Activated T-cell treated with anti-CD3 and anti-CD28 coated beads for 1 hour (primary cell): ENCODE measurements at places on chromosomes 7 and 10.
A peak's percentile ranks its signal among the peaks of the same experiment; 100 is the strongest.

DNA sequence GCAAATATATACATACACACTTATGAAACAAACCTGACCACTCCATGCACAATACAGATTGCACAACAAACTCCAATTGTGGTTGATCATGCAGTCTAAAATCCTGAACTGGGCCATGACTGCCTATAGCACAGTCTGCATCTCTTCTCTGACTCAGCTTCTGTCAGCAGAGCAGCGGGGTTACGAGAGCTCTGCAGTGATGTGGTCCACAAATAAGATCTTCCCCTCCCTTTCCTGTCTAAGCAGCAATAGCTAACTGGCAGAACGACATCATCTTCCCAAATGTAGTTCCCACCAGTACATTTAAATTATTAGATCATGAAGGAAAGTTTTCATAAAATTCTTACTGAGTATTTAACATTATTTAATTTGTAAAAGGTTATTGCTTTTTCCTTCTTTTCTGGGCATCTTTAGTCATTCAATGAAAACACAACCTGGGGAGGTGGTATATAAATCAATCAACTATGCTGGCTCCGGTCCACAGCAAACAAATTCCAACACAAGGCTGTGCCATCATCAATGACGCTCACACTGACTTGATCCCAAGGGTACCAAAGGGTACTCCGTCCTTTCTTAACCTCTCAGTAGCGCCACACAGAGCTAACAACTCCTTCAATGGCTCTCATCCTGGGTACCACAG lies 17.1 kb downstream of the ARHGAP21 start:
- DNase-seq = peak; percentile 7

GRCh38 chr10:112137154-112137987 lies 46.2 kb downstream of the GPAM start:
- peak; percentile 35 for DNase-seq

- no peak for DNase-seq
Observed at GRCh38 chr7:91898240-91898992, 17.9 kb upstream of the MTERF1 start.

DNA sequence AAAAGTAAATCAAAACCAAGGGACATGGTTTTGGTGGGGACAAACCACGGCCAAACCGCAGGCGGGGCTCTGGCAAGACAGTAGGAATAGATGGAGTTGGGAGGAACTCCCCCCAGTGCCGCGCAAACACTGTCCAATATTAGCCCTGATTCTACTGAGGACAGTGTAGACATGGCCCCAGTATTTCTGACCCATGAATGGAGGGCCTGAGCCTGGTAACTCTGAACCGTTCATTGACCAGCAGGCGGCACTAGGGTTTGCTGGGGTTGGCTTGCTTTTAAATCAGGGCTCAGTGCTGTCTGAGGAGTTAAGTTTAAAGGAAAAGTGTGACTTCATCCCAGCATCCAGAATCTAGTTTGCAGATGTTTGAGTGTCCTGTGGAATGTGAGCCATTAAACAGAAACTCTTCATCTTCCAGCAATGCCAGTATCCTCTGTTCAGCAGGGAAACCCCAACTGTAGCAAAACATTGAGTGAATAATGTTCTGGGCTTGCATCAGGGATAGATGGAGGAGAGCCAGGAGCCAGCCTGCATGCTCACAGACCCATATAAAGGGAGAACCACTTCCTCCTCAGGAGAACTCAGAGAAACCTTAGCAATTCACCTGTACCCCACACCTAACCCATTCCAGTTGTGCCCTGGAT lies 147.4 kb upstream of the PRSS58 start:
- DNase-seq = no peak

DNA sequence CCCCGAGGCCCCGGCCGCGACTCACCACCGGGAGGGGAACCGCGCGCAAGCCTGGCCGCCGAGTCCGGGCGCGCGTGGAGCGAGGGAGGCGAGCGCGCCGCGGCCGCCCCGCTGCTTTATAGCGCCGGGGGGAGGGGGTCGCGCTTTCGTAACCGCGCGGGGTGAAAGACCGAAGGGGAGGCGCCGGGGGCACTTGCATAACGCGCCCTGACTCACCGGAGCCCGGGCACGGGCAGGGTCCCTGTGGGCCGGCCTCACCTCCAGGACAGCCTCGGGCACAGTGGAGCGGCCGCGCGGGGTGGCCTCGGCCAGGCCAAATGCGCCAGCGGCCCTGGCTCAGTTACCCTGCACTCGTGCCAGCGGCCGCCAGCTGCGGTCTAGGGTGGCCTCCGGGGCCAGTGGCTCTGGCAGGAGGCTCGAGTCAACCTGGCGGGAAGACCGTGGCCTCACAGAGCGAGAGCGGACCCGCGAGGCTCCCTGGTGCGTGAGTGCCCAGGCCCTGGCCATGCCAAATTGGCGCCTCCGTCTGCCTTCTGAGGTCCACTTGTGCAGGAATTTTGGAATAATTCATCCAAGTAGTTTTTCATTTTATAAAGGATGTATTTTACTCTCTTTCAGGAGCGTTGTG lies at the start of gene RBP4:
Gene RBP4 (minus strand): TSS at position 90 of the 628 bp plus-strand sequence. CDS start 207 bp downstream, outside the sequence.
- no peak for DNase-seq

DNA sequence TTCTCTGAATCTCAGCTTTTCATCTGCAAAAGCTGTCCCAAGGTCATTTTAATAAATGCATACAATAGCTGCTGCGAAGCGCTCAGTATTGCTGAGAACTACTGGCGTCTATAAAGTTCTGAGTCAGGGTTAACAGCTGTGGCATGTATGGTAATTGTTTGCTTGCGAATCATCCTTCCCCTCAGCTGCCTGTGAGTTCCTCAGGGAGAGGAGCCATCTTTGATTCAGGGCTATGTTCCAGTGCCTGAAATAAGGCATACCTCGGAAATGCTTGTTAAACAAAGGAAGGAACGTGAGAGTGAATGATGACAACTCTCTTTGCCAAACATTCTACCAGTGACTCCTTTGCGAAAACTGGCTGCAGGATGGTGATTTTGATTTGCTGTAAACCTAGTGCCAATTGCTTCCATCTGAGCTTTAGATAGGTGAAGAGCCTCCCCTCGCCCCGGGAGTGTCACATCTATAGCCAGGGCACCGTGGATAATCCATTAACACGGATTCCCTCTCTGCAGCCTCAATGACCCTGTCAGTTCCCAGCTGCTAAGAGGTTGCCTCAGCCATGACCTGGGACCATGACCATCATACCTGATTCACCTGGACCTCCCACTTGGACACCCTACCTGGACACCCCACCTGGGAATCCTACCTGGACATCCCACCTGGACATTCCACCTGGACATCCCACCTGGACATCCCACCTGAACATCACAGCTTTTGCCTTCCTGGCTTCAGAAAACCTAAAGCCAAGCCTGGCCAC lies 39.6 kb downstream of the GPRIN2 start:
- DNase-seq = no peak

- no peak for DNase-seq
Observed at GRCh38 chr7:21942955-21943354, 2.7 kb downstream of the CDCA7L start.

GRCh38 chr7:2589341-2589740 lies 30.6 kb downstream of the IQCE start:
- no peak for DNase-seq

GRCh38 chr7:5237286-5237685 lies 45.5 kb upstream of the SLC29A4 start:
- no peak for DNase-seq

DNA sequence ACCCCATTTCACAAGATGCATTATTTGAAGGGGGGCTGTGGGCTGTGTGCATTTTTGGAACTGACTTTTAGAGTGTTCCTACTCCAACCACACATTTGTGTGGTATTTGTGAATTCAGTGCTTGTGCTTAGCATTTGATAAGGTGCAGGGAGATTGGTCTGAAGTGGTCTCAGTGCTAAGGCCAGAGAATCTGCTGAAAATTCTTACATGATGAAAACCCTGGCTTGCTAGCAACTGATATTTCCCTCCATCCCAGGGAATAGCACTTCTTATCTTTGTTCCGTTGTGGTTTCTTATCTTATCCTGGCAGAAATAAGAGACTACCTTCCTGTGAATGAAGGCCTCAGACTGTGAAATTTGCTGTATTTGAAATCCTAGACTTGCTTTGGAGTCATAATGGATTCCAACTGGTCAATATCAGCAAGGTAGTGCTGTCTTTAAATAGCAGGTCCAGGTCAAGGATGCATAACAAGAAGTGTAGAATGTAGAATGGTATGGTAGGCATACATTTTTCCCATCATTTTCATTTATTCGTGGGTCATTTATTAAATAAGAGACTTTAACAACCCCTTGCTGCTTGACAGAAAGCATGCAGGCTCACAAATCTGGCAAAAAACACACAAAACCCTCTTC lies 986.9 kb downstream of the REEP3 start:
- no peak for DNase-seq

GRCh38 chr10:102935505-102935904 lies 17.4 kb downstream of the CNNM2 start:
- DNase-seq = no peak

- no peak for DNase-seq
Observed at GRCh38 chr10:788796-789748, 99.6 kb upstream of the DIP2C start.

DNA sequence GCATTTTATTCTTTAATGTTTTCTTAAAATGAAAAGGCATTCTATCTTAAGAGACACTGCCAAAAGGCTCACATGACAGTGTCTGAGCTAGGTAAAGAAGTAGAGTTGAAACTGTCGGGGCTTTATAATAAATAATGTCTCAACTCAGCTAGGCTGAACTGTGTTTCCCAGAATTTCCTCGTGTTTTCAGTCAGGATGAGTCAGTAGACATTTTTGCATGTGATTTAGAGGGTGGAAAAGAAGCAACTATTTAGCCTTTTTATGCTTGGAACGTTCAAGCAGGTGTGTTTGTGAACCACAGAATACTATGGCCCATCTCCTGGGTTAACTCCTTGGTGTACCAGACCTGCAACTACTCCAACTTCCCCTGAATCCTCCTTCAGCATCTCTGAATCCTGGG lies 23.4 kb upstream of the LIPA start:
- no peak for DNase-seq

GRCh38 chr10:133567609-133568286 lies 2.4 kb upstream of the SYCE1 start:
- no peak for DNase-seq

- DNase-seq = no peak
Observed at GRCh38 chr10:56212951-56213350, 148.1 kb downstream of the ZWINT start.
